Inflammatory macrophage treated with lipopolysaccharide for 4 hours (primary cell): ENCODE measurements at places on chromosomes 3 and 15.

DNA sequence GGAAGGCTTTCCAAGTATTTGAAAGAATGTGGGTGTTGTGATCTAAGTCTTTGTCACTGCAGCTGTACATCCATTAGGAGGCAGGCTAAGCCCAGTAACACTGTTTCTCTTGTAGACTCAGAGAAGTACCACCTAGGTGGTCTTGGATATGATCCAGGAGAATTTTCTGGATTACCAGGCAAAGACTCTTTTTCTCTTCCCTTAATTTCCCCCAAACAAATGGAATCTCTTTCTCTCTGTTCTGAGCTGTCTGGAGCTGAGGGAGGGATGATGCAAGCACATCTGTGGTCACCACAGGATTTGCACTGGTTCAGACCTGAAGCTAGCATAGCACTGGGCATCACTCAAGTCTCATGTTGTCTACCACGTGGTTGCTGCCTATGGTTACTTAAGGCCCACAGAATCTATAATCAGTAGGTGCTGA is 227.6 kb downstream of the NECTIN3 start:
- no peak for DNase-seq

DNA sequence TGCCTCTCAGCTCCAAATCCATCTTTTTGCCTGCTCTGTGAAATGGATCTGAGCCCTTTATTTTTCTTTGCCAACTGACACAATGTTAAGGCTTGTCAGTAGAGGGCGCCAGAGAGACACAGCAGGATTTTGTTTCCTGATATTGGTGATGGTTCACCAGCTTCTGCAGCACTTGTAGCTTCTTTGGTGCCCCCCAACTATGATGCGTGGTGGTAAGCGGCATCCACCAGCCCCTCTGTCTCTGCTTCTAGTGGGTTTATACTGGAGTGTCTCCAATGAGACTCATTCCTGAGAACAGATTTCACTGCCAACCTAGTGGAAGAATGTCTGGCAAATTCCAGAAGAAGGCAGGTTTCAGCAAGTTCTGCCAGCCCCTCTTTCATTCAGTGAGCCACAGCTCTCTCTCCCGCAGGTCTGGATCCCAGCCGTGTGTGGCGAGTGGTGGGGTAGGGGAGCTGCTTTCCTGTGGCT is 471.9 kb upstream of the FRG2C start:
- peak; percentile 50 for DNase-seq

DNA sequence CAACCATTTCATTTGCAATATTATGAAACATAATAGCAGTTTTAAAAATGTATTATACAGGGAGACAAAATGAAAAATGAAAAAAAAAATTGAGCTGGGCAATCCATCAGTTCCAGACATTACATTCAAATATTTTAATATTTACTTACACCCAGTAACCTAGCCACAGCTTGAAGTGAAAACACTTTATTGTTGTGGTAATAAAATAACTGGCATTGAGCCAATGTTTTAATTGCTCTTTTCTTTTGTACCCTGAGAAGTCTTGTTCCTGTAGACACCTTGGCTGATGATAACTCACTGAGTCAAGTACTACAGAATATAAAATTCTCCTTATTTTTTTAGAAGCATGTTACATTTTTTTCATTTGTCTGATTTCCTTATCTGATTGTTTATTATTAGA is 180.6 kb downstream of the ROBO1 start:
- no peak for DNase-seq

DNA sequence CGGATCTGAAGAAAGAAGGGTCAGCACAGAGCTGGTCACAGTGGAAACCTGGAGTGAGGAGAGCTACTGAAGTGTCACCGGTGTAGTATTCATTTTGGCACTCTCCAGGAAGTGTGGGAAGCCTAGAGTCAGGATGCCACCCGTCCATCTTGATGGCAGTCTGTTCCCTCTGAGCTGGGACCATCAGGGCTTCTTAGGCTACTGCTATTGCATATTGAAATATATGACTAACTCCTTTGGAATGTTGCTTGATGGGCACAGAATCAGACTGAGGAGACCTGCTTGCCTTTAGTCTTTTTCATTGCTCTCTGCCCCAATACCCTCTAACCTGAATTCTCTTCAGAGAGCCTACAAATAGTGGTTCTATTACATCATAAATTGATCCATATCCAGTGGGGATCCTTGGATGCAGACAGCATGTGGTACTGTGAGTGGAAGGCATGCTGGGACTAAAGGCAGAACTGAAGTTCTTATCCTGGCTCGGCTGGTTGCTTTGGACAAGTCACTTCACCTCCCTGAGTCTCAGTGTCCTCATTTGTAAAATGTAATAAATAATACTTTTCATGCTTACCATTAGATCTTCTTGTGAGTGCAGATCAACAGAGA is 143.5 kb downstream of the PDE8A start:
- no peak for DNase-seq

DNA sequence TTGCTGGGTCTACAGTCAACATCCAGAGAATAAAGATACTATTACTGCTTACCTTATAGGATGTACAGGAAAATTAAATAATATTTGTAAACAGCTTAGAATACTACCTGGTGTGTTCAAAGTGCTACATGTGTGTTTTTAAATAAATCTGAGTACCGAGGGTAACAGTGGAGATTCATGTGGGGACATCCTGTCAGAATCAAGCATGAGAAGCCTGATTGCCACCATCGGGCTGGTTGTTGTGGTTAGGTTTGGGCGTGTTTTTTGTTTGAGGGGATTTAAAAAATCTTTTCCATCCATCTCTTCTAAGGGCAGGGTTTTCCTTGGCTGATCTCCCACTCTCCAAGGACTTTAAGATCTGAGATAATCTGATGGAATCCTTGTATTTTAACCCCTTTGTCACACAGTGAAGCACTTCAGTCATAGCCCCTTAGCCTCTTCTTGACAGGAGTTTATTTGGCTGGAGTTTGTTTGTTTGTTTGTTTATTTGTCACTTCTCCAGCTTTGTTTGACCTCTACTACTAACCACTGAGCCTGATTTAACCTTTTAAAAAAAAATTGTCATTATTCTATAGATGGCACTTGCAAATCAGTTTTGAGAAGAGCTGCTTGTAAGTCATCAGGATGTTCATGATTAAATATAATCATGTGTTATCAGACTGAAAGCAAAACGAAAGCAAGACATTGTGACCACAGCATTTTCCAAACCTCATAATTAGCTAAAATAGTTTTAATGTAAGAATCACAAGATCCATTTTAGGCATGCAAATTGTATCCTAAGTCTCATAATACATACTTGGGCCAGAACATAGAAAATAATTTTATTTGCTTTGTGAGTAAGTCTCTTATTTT is 72.8 kb upstream of the RARB start:
- no peak for DNase-seq

GRCh38 chr3:147712357-147712756 is 303.2 kb downstream of the ZIC1 start:
- DNase-seq, result no peak

GRCh38 chr3:69107841-69108240 is 14.6 kb downstream of the LMOD3 start:
- DNase-seq, result no peak

- no peak for DNase-seq
Measured at GRCh38 chr3:188839187-188839695, 332.5 kb upstream of the TPRG1 start.

- no peak for DNase-seq
Measured at GRCh38 chr3:17954801-17955200, 212.4 kb upstream of the TBC1D5 start.

DNA sequence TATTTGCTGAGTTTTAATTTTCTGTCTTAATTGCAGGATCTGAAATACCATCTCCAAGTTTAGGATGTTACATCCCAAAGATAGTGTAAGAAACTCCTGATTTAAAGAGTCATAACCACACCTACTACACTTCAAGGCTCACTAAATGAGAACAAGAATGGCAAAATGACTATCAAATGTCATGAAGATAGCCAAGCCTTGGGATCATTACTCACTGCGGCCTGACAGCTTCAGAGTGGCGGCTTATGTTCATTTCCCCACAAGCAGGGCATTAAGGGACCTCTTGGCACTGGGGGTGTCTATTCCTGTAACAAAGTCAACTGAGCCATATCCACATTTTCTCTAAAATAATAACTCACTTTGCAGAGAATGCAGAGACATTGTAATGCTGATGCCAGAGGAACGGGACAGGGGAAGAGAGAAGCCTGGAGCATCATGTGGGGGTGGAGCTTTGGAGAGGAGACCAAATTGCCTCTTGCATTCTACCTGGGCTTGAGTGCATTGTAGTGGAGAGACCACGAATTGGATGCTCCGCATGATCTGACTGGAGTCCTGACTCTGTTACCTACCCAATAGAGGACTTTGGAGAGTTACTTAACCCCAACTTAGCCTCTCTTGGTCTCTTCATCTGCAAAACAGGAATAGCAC is 219.2 kb downstream of the OPA1 start:
- DNase-seq, result no peak

GRCh38 chr3:192991356-192991755 is 73.7 kb upstream of the MB21D2 start:
- peak; percentile 91 for DNase-seq

DNA sequence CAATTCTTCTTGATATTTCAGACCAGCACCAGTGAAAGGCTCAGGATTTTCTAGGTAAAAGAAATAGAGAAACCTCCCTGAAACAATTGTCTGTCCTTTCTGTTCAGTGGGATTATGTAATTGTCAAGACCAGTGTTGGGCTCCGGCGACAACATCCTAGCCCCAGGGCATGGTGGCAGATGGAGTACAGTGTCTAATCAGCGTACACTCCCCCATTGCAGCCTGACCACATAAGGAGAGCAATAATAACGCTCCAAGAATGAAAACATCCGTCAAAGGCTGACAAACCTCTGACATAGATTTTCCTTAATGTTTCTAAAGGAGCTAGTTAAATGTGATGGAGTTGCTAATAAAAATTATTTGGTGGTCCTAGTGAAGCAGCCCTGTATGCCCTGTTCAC is 144.6 kb downstream of the EBLN2 start:
- no peak for DNase-seq

GRCh38 chr3:116083683-116084082 is 361.6 kb downstream of the LSAMP start:
- no peak for DNase-seq

DNA sequence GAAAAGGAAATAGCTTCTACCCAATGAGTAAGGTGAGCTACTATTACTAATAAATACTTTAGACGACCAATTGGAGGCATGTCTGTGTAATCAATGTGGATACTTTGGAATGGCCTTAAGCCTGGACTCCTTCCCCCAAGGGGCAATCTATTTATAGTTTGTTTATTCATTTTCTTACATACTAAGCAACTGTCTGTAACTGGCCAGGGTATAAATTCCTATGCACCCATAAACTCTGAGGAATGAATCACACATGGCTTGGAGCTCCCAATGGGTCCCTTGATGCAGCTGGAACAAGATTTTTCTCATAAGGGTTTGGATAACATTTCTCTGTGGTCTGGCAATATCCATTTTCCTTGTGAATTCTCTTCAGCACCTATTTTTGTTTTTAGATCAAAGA is 506.8 kb downstream of the EDEM1 start:
- DNase-seq, result no peak

DNA sequence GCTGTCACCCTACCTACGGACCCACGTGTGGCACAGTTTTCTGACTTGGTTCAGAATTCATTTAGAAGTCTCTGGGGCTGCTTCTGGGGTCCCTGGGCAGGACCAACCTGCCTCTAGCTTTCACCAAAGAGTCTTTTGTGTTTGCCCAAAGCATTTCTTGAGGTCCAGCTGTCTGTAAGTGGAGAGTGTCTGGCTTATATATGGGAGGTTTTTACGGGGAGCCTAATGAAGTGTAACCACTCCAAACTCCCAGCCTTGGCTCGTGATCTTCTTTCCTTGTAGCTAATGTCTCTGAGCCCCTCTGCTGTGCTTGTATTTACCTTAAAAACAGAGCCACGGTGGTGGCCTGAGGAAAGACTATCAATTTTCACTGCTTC is 109.0 kb upstream of the CTDSPL start:
- no peak for DNase-seq

- no peak for DNase-seq
Measured at GRCh38 chr3:132596816-132597433, at the start of gene ACKR4. TSS of gene ACKR4 (plus strand) at chr3:132597270. CDS start at chr3:132600398, 3,128 bp downstream.

GRCh38 chr3:115958526-115958925 is 335.2 kb downstream of the GAP43 start:
- DNase-seq, result no peak

DNA sequence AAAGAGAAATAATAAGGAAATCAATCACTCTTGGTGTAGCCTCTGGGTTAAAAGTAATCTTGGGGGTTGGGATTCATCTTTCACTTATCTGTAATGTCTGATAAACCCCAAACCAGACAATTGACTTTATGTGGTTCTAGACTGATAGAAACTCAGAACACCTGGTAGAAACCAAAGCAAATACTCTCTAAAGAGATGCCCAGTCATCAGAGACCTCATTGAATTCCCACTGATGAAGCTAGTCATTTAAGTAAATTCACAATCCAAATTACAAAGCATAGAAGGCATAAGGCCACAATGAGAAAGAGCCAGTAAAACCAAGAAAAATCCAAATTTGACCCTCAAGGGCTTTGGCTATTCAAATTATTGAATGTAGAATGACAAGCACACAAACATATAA is 250.6 kb downstream of the MBNL1 start:
- DNase-seq, result no peak

DNA sequence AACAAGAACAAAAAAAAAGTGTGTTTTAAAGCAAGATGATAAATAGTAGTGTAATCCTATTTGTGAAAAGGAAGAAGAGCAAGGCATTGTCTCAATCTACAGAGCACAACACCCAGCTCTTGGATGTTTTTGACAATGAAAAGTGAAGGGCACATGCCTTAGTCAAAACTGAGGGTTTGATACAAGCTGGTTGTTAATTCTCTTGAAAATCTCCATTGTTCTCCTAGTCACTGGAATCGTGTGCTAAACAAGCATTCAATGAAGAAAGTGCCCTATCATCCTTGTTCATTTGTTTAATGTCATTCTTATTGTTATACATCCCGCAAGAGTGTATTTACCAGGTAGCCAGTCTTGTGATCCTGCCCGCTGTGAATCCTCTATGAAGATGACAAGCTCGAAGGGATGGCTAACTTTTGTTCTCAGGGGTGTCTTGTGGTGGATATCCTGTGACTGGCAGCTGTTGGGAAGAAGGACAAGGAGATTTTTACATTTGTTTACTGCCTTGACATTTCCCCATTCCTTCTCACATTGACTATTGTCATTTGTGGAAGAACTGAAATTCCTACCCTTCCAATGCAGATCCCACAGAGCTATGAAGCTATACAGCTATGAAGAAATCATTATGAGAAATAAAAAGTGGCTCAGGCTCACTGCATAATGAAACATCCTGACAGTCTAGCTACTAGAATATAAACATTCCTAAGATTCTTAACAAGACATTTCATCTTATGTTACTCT is 175.9 kb downstream of the VGLL3 start:
- DNase-seq, result no peak

GRCh38 chr15:81381720-81382119 is 7.7 kb upstream of the TMC3 start:
- DNase-seq, result no peak

GRCh38 chr15:99909592-99910295 is 176.5 kb upstream of the LYSMD4 start:
- no peak for DNase-seq

- DNase-seq, result no peak
Measured at GRCh38 chr3:52866427-52866826, 30.9 kb downstream of the STIMATE start.

- DNase-seq, result no peak
Measured at GRCh38 chr15:52180851-52181450, 10.2 kb downstream of the GNB5 start.
